ENCODE measurements at places on chromosomes 6 and 20. TPM values are rescaled to one million over a fixed set of nuclear protein-coding genes. Genes with fewer than 3 reads are reported as not detected.

Gene CRNKL1
- total RNA-seq: 6.7 TPM

Gene CPXM1
- total RNA-seq: 0.14 TPM

Gene METTL24
- not detected for total RNA-seq

Gene BMP5
- not detected for total RNA-seq

Gene UTRN
- 109 TPM for total RNA-seq

Gene SGK2
- 45.6 TPM for total RNA-seq

Gene BTNL2
- not detected for total RNA-seq

Gene HLA-DRA
- 173 TPM for total RNA-seq

Gene CLPSL2
- total RNA-seq: not detected

Gene MUC21
- total RNA-seq: not detected

Gene HUS1B
- total RNA-seq: 0.71 TPM

Gene DEFB124
- total RNA-seq: not detected

Gene FAM83D
- 84.0 TPM for total RNA-seq

Gene RSPO4
- not detected for total RNA-seq

Gene PKHD1
- 25.2 TPM for total RNA-seq

Gene UCKL1
- 86.3 TPM for total RNA-seq

Gene OLIG3
- not detected for total RNA-seq

Gene TCF19
- total RNA-seq: 49.5 TPM

Gene DOP1A
- 23.7 TPM for total RNA-seq

DNA sequence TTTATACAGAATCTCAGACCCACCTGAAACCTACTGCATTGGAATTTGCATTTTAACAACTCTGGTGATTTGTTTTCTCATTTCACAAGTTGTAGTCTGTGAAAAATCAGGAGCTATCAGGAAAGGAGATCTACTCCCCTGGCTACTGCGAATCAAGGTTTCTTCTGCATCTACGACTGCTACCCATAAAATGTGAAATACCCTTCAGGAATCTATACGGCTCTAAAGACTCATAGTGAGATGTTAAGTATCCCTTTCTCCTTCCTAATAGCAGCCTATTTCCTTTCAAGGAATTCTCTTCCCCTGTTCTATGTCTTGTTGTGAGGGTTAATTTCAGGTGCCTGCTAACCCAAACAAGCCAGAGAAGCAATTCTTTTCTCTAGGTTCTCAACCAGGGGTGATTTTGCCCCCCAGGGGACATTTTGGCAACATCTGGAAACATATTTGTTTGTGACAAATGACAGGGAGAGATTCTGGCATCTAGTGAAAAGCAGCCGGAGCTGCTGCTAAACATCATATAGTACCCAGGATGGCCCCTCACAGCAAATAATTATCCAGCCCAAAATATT, 26.3 kb downstream of the WFDC3 start:
- DNase-seq: no peak

GRCh38 chr6:167240034-167240541, 51.0 kb upstream of the UNC93A start:
- DNase-seq: no peak

GRCh38 chr6:23280437-23280836, 711.1 kb downstream of the HDGFL1 start:
- no peak for DNase-seq

DNA sequence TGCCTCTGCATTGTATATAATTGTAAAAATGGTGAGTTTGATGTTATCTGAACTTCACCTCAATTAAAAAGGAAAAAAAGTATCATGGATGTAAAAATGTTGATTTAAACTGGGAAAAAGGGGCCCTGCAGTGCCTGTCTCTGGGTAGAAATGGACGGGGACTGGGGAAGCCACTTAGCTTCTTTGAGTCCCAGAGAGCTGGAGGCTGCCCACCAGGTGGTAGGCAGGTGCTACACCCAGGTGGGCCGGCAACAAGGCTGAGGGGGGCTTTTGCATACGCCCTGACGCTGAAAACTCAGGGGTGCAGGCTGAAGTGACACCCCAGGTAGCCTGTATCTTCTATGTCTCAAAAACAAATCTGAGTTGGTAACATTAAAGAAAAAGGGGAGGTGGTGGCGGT, 118.2 kb downstream of the SULF2 start:
- DNase-seq: no peak

DNA sequence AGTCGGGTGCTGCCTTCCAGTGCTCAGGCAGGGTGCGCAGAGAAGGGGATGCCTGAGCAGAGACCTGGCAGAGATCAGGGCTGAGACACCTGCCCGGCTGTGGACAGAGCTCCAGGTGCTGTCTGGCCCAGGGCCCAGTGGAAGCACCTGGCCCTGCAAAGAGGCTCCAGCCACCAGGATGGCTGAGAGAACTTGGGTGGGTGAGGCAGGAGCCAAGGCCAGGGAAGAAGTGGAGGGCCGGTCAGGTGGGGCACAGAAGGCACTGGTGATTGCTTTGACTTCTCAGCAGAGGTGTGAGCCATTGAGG, 31.2 kb downstream of the PNLDC1 start:
- DNase-seq: no peak

- DNase-seq: no peak
Observed at GRCh38 chr6:106556368-106556960, 72.8 kb downstream of the RTN4IP1 start.

DNA sequence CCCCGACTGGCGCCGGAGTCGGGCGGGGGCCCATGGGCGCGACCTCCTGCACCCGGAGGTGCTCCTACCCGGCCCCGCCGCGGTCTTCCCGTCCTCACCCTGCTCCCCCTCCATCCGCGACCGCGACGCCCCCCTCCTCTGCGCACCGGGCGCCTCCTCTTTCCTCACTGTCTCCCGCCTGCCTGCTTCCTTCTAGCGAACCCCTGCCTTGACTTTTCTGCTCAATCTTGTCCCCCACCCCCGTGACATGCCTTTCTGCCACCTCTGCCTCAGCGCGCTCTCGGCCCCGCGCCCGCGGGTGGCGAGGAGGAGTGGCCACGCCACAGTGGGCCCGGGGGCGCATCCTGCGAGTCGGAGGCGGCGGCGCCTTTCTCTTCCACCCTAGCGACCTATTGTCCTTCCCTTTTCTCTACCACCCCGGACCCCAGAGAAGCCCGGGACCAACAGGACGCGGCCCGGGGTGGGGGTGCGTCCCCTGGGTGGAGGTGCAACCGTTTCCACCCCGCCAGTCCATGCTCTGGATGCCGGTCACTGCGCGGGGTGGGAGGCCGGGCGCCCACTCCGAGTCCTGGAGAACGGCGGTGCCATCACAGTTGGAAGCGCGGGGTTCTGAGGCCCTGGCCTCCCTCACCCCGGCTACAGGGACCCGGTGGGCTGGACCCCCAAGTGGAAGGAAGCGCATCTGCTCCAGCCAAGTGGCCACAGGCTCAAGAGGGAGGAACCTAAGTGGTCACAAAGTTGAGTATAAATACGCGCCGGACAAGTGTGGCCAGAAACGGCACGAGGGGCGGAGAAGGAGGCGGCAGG, 2.0 kb downstream of the PDE10A start:
- DNase-seq: peak; percentile 22

- no peak for DNase-seq
Observed at GRCh38 chr6:148738946-148739821, 7.6 kb upstream of the UST start.

- DNase-seq: no peak
Observed at GRCh38 chr6:119022796-119023195, 55.7 kb downstream of the FAM184A start.

- no peak for DNase-seq
Observed at GRCh38 chr6:43361269-43361668, 8.2 kb downstream of the ZNF318 start.

DNA sequence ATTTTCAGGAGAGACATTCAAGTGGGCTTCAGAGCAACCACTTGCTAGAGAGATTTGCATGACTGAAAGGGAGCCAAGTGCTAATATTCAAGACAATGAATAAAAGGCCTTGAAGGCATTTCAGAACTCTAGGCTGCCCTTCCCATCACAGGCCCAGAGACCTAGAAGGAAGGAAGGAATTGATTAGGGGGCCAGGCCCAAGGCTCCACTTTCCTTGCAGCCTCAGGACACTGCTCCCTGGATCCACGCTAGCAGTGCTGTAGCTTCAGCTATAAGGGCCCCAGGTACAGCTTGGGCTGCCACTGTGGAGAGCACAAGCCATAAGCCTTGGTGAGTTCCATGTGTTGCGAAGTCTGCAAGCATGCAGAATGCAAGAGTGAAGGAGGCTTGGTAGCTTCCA, 731.9 kb upstream of the FLRT3 start:
- DNase-seq: no peak

DNA sequence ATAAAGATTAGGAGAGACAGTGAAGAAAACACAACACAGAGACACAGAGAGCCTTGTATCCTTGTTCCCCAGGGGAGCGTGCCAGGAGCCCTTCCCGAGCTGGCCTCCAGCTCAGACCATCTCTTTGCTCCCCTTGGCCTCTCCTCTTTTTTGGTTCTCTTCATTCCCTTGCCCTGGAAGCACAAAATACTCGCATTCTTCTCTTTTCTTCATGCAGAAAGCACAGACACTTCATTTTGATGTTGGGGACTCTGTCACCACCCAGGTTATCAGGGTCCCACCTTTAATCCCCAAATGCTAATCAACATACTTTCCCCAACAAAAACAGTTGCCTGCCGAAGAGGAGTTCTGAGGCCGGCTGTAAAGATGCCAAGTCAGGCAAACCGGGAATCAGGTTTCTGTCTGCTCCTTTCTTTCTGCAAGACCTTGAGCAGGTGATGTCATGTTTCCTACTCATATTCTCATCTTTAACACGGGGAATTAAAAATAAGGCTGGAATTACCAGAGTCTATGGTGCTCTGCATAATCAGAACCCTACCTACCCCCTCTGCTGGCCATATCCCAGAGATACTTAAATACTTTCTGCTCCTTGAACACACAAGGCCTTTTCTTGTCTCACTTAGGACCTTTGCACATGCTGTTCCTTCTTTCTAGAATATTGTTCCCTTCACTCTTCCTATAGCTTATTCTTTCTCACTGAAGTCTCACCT, 21.7 kb downstream of the TGM6 start:
- DNase-seq: peak; percentile 16

GRCh38 chr20:47576516-47577033, 74.9 kb downstream of the NCOA3 start:
- peak; percentile 78 for DNase-seq

DNA sequence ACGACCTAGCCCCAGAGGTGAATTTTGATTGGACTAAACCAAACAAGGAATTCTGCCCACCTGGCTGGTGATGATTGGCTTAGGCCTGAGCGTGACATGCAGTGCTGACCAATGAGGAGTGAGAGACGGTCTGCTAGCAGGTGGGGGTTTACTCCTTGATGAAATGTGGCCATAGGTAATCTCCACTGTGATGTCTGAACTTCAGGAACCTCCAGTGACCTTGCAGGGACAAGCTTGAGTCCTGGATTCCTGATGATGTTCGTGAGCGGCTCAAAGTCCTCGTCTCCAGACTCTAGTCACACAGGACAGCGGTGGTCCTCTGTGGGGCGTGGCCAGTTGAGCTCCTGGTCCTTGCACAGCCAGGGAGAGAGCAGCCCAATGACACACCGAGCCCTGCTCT, 8.4 kb downstream of the VSX1 start:
- DNase-seq: no peak

DNA sequence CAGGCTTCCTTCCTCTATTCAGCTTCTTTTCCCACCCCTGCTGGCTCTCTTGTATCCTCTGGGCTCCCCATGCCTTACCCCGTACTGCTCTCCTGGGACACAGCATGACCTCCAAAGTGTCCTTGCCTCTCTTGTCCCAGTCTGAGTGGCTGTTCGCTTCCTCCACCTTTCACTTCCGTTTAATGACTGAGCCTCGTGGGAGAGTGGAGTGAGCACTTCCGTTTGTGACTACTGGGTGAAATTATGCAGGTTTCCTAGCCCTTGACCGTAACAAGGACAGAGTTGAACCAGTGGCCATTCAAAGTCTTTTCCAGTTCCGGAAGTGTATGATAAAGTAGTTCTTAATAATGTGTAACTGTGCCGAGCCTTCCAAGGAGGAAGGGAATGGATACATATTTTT, 109.2 kb downstream of the ARID1B start:
- peak; percentile 64 for DNase-seq

GRCh38 chr6:136113736-136114173, 136.4 kb downstream of the MTFR2 start:
- no peak for DNase-seq

- DNase-seq: no peak
Observed at GRCh38 chr6:52843605-52844004, 3.0 kb upstream of the GSTA5 start.

DNA sequence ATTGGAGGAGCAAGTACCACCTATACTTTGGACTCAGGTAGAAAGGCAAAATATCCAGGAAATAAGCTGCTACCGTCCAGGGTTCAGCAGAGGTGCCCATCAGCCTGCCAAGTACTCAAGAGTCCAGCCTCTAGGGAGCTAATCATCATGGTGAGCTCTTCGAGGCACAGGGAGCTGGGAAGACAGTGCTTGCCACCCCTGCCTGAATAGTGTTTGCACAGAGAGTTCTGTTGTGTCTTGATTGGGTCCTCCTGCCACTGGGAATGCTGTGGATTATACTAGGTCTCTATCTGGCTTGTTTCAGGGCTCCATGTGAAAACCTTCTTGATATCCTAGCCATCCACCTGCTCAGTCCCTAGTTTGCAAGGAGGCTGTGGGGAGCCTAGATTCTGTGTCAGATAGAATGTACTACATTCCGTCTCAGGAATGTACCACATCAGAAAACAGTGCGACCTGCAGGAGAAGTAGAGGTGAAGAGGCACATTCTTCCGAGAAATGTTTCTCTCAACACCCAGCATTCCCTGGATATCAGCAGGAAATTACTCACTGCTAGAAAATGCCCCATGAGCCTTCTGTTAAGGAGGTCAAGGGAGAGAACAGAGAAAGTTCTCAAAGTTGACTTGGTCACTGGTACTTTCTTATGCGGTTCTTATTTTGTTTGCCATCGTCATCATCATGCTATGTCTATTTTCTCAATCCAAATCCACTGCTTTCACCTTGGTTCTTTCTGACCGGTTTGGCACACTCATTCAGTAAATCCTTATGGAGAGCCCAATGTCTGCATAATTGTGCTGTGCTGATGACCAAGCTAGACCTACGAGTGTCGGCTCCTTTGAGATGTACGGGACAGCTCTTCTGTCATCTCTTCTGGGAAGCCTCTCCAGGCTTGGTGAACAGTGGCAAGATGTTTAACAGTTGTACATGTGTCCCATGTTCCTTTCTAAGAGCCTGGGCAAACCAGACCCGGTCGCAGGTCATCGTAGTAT, 30.7 kb downstream of the PTPN1 start:
- peak; percentile 76 for DNase-seq

- DNase-seq: no peak
Observed at GRCh38 chr20:47305667-47306066, 50.8 kb downstream of the ZMYND8 start.

- no peak for DNase-seq
Observed at GRCh38 chr6:107670792-107671199, 153.3 kb downstream of the SCML4 start.

- peak; percentile 83 for DNase-seq
Observed at GRCh38 chr6:6008648-6009421, 2.1 kb upstream of the NRN1 start.

- DNase-seq: no peak
Observed at GRCh38 chr6:125688138-125688537, 61.3 kb upstream of the HEY2 start.

- DNase-seq: peak; percentile 86
Observed at GRCh38 chr6:78598966-78599365, 268.4 kb upstream of the IRAK1BP1 start.

Data from Calu3 (cell line).